ENCODE measurements at places on chromosomes 11 and 22.

- DNase-seq: no peak
Measured at GRCh38 chr22:42719656-42720262, 911 bp downstream of the A4GALT start.

- no peak for DNase-seq
Measured at GRCh38 chr22:44442186-44442815, 55.7 kb downstream of the RTL6 start.

DNA sequence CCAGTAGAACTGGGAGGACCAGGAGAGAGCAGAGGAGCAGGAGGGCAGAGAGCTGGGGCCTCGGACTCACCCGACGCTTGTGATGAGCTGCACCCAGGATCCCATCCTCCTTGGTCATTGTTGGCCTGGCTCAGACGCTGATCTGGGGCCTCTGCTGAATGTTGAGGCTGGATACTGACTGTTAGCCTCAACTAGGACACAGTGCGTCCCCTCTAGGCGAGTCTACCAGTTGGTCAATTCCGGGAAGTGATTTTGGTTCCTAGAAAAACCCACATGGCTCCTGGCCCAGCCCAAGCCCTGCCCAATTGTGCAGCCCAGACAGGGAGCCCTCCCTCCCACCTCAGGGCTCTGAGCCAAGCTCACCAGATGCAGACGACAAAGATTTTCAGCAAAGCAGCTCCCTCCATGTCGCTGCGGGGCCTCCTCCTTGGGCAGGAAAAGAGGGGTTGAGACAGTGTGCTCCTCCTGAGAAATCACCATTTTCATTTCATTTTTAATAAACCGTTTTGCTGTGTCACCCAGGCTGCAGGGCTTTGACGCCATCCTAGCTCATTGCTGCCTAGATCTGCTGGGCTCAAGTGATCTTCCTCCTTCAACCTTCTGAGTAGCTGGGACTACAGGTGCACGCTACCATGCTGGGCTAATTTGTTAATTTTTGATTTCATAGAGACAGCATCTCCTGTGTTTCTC, at the start of gene APOL4:
Gene APOL4, minus strand, starts transcription at position 180 of the 690 bp plus-strand sequence. Its CDS starts 75 bp downstream, at position 105.
- DNase-seq: no peak

GRCh38 chr11:749731-750130, 2.5 kb downstream of the TALDO1 start:
- no peak for DNase-seq

DNA sequence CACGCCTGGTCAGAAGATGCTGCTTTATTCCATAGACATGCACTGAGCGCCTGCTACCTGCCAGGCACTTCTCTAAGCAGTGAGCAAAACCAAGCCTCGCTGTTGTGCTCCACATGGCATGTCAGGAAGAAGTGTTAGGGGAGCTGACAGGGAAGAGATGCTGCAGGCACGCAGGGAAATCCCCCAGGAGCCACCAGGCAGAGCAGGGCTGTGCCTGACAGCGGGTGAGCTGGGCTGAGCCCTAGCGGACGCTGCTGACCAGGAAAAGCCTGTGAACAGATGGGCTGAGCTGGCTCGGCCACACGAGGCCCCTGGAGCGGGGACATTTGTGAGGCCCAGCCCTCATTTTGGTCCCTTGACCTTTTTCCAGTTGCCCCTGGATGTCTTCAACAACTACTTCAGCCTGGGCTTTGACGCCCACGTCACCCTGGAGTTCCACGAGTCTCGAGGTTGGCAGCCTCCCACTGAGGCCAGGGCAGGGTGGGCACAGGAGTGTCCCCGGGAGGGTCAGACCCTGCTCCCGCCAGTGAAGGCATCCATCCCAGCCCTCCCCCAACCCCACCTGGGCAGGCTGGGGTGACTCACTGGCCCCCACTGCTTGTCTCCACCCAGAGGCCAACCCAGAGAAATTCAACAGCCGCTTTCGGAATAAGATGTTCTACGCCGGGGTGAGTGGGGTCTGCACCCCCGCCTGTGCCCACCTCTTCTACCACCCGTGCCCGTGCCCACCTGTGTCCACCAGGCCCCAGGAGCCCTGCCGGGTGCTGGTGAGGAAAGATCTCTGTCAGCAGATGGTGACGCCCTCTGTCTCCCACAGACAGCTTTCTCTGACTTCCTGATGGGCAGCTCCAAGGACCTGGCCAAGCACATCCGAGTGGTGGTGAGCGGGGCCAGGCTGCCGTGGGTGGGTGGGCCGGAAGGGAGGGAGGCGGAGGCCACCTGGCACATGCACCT, 7.4 kb upstream of the MDK start:
- no peak for DNase-seq

- DNase-seq: no peak
Measured at GRCh38 chr22:21029486-21030025, 2.8 kb downstream of the SLC7A4 start.

- DNase-seq: no peak
Measured at GRCh38 chr11:17528181-17528691, 16.0 kb downstream of the USH1C start.

DNA sequence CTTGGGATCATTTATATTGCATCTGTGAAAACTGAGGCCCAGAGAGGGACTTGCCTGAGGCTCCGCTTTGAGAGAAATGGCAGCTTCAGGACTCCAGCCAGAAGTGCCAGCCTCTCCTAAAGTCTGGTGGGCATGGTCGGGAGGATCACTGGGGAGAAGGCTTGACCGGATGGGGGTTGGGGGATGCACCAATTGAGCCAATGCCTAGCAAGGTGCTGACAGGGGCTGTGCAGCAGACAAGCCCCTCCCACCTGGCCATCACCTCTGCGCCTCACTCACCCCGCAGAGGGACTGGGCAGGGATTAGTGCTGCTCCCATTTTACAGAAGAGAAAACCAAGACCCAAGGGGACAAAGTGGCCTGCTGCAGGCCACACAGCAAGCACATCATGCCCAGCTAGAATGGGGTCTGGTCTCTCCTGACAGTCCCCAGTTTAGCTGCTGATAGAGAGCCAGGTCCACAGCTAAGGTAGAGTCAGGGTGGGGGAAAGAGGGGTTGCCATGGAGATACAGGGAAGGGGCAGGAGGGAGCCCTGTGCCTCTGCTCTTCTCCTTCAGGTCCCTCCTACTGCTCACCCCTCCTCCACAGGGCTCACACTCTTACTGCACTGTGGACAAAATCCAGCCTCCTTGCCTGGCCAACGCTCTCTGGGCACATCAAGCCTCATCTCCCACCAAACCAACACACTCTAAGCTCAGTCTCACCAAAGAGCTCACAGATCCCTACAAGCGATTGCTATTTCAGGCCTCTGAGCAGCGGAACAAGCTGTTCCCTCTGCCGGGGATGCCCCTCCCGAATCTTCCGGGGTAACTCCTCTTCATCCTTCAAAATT, 29.5 kb downstream of the TEF start:
- no peak for DNase-seq

DNA sequence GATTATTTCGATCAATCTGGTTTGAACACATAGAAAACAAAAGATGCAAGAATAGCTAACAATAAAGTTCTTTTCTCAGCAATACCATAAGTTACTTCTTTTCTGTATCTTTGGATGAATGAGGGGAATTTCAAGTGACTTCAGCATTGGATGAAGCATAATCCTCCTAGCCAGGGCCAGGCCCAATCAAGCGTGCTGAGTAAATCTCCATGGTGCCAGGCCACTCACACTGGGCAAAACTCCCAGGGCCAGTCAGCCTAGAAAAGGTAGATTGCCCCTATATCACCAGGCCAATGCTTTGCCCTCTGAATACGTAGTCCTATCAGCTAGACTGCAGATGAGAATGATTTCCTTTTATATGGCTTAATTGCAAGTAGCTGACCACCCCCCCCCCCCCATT, 6.0 kb downstream of the CNTF start:
- no peak for DNase-seq

- no peak for DNase-seq
Measured at GRCh38 chr11:121801781-121802180, 314.2 kb downstream of the BLID start.

- no peak for DNase-seq
Measured at GRCh38 chr11:108872781-108873291, 208.0 kb downstream of the DDX10 start.

- DNase-seq: no peak
Measured at GRCh38 chr11:9493492-9493891, 32.7 kb downstream of the ZNF143 start.

- DNase-seq: no peak
Measured at GRCh38 chr22:45317551-45318167, 7.9 kb downstream of the FAM118A start.

DNA sequence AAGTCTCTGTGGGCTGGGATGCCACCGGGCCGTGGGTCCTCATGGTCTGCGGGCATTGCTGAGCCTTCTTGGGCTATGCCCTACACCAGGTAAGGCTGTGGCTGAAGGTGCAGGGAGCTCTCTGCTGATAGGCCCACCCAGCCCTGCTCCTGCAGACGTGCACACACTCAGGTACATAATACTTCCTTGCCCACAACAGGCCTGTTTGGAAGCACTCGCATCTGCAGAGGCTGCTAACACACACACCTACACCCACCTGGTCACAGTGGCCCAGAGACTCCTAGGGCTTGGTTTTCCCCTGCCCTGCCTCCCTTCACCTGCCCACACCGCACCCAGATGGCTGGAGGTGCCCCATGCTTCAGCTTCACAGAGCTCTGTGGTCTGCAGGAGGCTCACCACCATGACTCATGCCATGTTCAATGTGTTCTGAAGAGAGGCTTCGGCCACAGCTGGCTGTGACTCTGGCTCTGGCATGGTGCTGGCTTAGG, 72.8 kb upstream of the KCNQ1OT1 start:
- DNase-seq: no peak

DNA sequence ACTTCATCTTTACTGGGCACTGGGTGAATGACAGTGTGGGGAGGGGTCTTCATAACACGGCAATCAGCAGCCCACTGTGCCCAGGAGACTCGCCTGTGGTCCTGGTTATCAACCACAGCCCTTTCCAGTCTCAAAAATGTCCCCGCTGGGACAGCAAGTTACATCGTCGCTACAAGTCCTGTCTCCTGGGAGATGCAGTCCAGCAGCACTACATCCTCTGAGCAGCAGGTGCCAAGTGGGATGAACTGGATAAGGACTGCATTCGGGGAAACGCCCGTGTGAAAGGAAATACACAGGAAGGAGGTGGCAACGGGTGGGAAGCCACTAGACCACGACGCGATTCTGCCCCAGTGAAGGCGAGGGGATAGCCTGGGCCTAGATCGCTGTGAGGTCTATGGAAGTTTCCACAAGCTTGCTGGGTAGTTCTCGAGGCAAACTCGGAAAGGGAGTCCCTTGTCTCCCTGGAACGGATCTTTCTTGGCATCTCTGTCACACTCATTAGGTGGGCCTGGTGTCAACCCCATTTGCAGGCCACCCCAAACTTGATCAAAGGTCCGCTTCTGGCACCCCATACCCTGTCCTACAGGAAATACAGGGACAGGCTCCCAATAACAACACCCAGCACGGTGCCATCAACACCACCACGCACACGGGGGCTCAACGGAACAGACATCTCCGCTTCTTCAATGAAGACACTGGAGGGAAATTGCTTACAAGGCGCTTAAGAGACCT, 4.4 kb downstream of the ASCL2 start:
- DNase-seq: no peak

DNA sequence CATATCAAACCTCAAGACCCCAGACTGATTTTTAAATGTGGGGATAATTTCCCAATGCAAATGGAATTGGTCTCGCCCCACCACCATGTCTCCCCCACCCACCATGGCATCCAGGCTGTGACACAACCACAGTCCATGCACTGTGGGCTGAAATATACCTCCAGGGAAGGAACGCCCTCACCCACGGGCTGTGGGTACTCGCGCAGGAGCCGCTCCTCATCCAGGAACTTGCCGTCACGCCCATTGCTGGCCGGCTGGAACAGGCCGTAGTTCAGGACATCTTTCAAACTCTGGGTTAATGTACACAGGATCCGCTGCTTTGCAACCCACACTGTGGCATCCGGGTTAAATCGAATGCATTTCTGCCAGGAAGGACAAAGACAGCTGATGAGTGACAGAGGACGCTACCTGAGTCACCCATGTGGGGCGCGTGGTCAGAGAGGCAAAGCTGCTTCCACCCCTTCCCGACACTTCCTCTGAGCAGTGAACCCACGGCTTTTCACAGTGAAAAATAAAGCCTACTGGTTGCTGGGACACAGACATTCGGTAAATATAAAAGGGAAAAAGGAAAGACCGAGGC, 133.6 kb downstream of the SHANK2 start:
- DNase-seq: no peak

GRCh38 chr11:6601041-6601461, 2.4 kb downstream of the RRP8 start:
- no peak for DNase-seq

DNA sequence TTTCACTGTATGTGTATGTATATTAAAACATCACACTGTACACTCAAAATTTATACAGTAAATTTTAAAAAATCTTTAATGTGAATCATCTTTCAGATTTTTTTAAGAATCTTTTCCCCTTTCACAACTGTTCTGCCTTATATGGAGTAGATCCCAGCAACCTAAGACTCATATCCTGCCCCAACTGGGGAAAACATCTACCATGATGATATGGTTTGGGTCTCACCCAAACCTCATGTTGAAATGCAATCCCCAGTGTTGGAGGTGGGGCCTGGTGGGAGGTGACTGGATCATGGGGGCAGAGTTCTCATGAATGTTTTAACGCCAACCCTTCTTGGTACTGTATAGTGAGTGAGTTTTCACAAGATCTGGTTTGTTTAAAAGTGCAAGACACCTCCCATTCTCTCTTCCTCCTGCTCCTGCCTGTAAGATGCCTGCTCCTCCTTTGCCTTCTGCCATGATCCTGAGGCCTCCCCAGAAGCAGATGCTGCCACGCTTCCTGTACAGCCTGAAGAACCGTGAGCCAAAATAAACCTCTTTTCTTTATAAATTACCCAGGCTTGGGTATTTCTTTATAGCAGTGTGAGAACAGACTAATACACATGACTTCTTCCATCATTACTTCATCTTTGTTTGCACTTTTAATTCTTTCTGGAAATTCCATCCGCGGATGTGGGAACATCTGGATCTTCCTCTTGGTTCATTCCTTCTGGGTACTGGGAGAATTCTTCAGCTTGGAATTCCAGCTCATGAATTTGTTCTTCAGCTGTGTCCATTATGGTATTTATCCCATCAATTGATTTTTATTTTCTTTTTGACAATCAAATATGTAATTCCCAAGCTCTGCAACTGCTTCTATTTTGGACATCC, 36.9 kb downstream of the LINC01488 start:
- DNase-seq: no peak

- no peak for DNase-seq
Measured at GRCh38 chr11:126163074-126163700, 48.3 kb downstream of the RPUSD4 start.

GRCh38 chr22:49751318-49751965, 76.2 kb downstream of the BRD1 start:
- no peak for DNase-seq

- DNase-seq: no peak
Measured at GRCh38 chr11:30992513-30992849, 377.1 kb downstream of the DCDC1 start.

DNA sequence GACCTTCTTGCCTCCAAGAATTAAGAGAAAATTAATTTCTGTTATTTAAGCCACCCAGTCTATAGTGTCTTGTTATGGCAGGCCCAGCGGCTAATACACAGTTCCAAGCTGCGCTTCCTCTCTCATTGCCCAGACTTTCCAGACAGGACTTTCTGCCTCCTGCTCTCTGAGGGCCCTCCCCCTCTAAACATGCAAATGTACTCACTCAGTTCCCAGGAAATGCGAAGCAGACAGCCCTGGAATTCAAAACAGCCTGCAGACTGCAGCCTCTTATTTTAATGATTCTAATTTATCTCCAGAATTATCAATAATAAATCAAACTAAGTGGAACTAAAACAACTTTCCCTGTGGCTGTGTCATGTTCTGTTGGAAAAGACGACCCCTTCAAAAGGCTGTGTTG, 115.5 kb upstream of the ISX start:
- no peak for DNase-seq

All from activated T-helper 9 cell treated with anti-CD3 and anti-CD28 coated beads, Interleukin-2, amount 50 U/mL, for 16 hours (primary cell).